ENCODE measurements at places on chromosomes 3 and 15.
A peak's percentile ranks its signal among the peaks of the same experiment; 100 is the strongest.

DNA sequence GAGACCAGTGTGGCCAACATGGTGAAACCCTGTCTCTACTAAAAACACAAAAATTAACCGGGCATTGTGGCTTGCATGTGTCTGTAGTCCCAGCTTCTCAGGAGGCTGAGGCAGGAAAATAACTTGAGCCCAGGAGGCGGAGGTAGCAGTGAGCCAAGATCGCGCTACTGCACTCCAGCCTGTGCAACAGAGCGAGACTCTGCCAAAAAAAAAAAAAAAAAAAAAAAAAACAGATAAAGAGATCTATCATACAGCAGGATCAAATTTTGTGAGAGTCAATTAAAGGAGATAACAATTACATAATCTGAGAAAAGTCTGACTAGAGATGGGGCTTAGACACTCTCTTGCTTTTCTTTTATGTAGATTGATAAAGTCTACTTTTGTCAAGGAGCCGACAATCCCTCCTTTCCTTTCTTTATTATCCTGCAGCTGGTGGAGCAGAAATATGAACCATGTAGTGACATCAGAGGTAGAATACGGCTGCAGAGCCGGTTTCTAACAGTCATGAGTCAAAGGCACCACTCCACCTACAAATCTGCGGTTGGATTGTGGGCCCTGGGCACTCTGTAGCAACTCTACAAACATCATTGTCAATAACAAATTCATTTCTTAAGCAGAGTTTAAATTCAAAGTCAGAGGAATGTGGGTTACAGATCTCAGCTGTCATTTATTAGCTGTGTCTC is 9.0 kb downstream of the C2CD4A start:
- DNase-seq = no peak

DNA sequence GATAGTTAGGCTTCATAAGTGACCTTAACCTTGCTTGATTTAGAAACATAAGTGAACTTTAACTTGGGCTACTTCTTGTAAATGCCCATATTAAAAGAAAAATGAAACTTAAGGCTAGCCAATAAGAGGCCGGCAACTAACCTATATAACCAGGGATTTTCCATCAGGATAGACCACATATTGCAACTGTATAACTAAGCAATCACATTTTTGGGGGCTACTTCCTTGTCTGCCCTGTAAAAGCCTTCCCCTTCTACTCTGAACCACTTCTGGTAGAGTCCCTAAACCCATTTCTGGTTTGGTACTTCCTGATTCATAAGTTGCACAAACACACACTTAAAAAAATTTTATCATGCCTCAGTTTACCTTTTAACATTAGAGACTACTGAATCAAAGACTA is 150.9 kb upstream of the UBE2E2 start:
- DNase-seq = no peak

DNA sequence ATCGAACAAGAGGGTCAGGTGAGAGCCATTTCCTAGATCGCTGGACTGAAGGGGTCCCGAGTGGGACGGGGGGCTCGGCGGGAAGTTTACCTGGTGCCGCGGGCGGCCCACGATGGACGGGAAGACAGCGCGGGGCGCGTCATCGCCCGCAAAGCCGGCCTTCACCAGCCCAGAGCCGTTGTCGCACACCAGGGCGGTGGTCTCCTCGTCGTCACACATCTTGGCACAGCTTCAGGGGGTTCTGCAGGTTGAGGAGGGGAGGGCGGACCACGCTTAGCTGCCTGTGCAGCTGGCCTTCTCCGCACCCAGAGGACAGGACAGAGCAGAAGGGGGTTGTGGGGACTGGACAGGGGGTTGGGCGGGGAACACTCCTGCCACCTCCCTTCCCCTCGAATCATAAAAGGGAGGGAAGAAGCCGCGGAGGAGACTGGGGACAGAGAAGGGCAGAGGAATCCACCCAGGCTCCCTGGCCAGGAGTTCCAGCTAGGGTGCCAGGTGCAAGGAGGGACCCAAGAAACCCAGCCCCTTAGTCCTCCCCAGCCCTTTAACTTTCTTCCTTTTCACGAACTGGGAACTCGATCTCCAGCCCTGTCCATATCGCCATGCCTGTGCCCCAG is 651 bp downstream of the ACTC1 start:
- DNase-seq = no peak

DNA sequence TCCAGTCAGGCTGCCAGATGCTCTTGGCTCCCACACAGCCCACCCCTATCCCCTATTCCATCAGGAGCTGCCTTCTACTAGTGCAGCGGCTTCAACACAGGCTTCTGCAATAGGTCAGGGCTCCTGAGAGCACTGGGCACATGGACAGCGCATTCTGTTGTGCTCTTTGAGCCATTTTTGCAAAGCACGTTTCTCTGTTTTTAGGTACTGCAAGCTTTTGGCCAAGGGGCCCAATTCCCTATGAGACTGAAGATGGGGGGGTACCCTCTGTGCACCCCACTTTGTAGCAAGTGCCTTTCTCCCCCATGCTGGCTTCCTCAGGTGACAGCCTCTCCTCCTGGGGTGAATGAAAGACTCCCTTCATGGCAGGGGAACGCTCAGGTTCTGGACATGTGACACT is 31.2 kb downstream of the CHDH start:
- no peak for DNase-seq

GRCh38 chr15:98823012-98823458 is 174.7 kb downstream of the IGF1R start:
- DNase-seq = no peak

DNA sequence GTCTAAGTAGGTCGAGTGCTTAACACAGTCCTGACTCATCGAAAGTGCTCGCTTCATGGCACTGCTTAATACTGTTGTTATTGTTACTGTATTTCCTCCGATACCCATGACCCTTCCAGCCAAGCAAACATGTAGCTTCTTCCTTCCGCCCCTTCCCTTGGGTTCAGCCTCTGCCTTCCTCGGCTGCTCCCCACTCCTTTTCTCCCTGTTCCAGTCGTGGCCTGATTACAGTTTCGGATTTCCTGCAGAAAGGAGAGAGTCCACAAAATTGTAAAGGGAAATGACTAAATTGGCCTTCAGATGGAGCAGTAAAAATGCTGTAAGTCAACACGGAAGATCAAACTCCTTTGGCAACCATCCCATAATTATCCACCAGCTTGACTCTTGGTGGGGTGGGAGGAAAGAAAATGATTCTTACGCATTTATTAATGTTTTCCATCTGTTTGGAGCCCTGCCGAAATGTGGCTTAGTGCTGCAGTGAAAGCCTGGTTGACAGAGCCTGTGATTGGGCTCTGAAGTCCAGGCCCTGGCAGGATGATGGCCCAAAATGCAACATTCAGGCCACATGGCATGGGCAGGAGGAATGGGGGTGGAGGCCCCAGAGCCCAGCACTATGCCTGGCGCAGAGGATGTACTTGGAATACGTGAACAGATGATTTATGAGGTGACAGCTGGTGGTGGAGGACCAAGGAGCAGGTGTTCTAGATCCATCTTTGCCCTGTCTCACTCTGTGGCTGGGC is 37.6 kb downstream of the FAM3D start:
- no peak for DNase-seq

GRCh38 chr3:69542805-69543429 is 157.0 kb upstream of the FRMD4B start:
- no peak for DNase-seq

- peak; percentile 84 for DNase-seq
These were observed 44.7 kb downstream of the GTPBP8 start for GRCh38 chr3:113035387-113035982.

- no peak for DNase-seq
These were observed 80.7 kb downstream of the FMN1 start for GRCh38 chr15:33113666-33114373.

DNA sequence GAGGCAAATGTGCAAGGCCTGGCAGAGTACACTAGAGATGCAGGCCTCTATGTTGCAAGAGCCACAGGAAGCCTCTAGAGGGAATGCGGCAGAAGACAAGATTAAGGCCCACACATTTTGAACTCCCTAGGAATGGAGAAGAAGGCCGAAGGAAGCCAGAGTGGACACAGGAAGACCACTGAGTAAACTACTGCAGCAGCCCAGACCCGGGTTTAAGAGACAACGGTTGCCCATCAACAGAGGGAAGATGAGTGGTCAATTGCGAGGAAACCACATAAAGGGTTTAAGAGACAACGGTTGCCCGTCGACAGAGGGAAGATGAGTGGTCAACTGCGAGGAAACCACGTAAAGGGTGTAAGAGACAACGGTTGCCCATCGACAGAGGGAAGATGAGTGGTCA is 14.6 kb downstream of the CHSY1 start:
- DNase-seq = no peak

DNA sequence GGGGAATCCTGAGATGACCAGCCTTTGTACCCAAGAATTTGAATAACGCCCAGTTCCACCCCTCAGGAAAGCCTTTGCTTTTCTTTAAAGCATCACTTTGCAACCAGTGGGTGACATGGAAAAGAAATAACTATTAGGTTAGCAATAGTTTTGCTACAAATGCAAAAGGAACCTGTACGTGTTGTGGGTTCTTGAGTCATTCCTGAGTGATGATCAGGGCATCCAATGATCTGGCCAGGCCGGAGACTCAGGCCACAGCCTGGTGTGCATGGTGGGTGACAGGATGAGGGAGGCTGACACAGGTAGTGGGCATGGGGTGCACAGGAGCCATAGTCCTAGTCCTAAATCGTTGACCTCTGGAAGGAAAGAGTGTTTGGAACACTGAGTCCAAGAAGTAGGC is 321.4 kb upstream of the IL12A start:
- no peak for DNase-seq

DNA sequence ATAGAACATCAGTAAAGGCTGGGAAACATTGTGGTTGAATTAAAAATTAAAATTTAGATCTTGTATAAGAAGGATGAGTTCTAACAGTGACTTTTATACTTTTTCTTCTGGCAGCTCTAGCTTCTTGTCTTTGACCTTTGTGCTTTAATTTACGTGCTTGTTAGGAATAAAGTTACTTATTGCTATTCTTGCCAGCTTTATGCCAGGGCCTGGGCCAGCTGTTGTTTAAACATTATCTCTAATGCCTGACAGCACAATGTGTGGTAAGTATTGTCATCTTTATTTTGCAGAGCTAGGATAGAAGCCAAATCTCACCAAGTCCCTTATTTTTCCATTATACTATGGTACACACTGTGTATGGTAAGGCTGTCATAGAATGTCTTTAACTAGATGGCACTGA is 766.7 kb upstream of the GOLIM4 start:
- no peak for DNase-seq

GRCh38 chr15:69489073-69489571 is 36.5 kb downstream of the RPLP1 start:
- DNase-seq = no peak

- no peak for DNase-seq
These were observed 617.6 kb downstream of the FHIT start for GRCh38 chr3:60633644-60634043.

DNA sequence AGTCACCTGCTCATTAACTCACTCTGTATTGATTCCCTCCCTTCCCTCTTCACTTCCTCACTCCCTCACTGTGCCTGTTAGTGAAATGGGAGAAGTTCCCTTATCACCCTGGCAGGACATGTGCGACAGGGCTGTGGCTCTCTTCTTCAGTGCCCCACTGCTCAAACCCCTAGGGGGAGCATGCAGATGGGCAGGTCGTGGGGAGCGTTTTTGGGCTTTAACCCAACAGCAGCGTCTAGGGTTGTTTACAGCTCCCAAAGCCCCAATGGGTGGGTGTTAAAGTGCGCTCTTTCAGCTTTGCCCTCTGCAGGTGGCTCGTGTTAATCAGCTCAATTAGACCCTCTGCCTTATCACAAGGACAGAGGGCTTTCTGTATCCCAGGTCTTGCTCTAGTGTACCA is 447.8 kb upstream of the PROK2 start:
- DNase-seq = no peak

DNA sequence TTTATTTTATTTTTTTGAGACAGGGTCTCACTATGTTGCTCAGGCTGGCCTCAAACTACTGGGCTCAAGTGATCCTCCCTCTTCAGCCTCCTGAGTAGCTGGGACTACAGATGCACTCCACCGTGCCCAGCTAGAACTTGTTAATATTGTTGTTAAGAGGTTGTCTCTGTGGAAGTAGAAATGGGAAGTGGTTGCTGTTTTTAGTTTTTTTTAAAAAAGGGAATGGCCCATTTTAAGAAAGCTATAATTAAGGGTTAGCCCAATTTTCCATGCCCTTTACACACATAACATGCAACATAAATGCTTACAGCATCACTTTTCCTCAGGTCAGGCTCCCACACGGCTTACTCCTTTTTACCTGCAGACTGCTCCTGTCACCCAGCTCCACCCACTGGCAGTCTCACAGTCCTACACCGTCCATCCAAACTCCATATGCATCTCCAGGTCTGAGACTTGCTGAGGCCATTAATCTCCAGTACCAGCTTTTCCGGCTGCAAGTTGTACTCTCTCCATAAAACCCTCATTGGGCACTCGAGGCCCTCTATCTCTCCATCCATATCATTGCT is 19.8 kb downstream of the MORC1 start:
- no peak for DNase-seq

GRCh38 chr3:48215876-48216275 is 7.4 kb upstream of the CAMP start:
- no peak for DNase-seq

- no peak for DNase-seq
These were observed 139.7 kb downstream of the RTP4 start for GRCh38 chr3:187507905-187508304.

GRCh38 chr3:160779040-160779439 is 23.0 kb downstream of the PPM1L start:
- DNase-seq = no peak

GRCh38 chr3:186598108-186598784 is 14.6 kb upstream of the AHSG start:
- no peak for DNase-seq

GRCh38 chr15:68261980-68262379 is 15.6 kb upstream of the FEM1B start:
- DNase-seq = no peak

DNA sequence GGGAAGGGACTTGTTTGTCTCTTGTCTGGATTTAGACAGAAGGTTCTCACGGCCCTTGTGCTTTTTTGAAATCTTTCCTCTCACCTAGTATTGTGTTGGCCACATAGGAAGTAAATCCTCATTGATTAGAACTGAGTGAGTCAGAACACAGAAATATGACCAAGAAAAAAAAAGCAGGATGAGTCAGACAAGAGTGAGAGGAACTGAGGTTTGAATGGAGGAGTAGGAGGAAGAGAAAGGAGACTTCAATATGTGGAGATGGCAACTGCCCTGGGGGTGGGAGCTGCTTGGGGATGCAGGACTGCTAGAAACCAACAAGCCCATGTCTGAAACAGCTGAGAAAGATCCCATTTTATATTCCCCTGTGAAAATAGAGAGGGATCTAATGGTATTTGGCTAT is 194.1 kb upstream of the ZBTB20 start:
- DNase-seq = no peak

GRCh38 chr3:184688251-184688881 is 23.5 kb downstream of the MAGEF1 start:
- no peak for DNase-seq
